ENCODE measurements at places on chromosomes 3 and 15. TPM values are rescaled to one million over a fixed set of nuclear protein-coding genes. Genes with fewer than 3 reads are reported as not detected.

GRCh38 chr15:23503980-23504379, 56.9 kb upstream of the GOLGA6L2 start:
- no peaks in the 10 kb centered on the region for H3K27me3 ChIP-seq
- no peak for DNase-seq
- no peak overlapping the region for H3K27ac ChIP-seq
- no peak overlapping the region for H3K4me3 ChIP-seq

- H3K4me1 ChIP-seq, result peaks cover 18% of the 10 kb centered on the region
- DNase-seq, result no peak
- H3K27ac ChIP-seq, result no peak overlapping the region
- H3K4me3 ChIP-seq, result no peak overlapping the region
Measured at GRCh38 chr15:59369597-59369996, 3.1 kb downstream of the MYO1E start.

Gene LIPC
- 0.47 TPM for total RNA-seq

Gene TMIE
- total RNA-seq, result 0.20 TPM

Gene EOMES
- not detected for total RNA-seq

GRCh38 chr3:156516961-156517360, 38.0 kb downstream of the SSR3 start:
- no peak for DNase-seq
- H3K27me3 ChIP-seq, result no peaks in the 10 kb centered on the region
- no peaks in the 10 kb centered on the region for H3K4me1 ChIP-seq
- H3K4me3 ChIP-seq, result no peak overlapping the region
- no peaks in the 10 kb centered on the region for H3K36me3 ChIP-seq

GRCh38 chr3:98587654-98588053, 5.8 kb downstream of the CPOX start:
- DNase-seq, result no peak
- H3K36me3 ChIP-seq, result peaks cover 16% of the 10 kb centered on the region
- peaks cover 7% of the 10 kb centered on the region for H3K4me1 ChIP-seq
- no peaks in the 10 kb centered on the region for H3K27me3 ChIP-seq
- H3K4me3 ChIP-seq, result no peak overlapping the region
- H3K27ac ChIP-seq, result no peak overlapping the region

DNA sequence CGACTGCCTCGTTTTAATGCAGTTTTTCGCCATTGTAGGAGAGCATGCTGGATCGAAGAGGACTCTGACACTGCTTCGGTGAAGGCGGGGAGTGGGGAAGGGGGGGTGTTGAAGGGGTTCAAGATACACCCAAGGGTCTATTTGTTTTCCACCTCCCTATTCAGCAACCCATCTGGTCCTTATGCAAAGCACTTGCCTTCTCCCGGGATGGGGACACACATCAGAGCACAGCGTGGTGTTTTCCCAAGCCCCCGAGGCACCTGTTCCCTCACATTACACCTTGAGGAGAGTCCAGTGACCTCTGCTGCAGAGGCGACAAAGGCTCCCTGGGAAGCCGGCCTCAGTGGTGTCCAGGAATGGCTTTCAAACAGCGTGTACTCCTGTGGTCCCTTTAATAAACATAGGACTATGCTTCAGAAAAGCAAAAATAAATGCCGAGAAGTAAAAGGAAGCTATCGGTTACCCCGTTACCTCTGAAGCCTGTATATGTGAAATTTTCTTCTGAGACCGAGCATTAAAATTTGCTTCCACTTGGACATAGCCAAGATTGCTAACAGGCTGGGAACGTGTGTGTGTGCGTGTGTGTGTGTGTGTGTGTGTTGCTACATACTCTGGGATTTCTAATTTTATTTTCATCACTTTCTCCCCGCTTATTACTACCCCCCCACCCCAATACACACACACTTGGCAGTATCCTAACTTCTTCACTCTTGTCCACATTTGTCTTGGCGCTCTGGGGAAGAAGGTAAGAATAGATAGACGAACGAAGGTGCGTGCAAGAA, 53.2 kb downstream of the CCDC54 start:
- no peaks in the 10 kb centered on the region for H3K36me3 ChIP-seq
- peak overlapping the region; percentile 83 for H3K27ac ChIP-seq
- peaks cover 7% of the 10 kb centered on the region for H3K4me1 ChIP-seq
- H3K4me3 ChIP-seq, result peak overlapping the region; percentile 82

DNA sequence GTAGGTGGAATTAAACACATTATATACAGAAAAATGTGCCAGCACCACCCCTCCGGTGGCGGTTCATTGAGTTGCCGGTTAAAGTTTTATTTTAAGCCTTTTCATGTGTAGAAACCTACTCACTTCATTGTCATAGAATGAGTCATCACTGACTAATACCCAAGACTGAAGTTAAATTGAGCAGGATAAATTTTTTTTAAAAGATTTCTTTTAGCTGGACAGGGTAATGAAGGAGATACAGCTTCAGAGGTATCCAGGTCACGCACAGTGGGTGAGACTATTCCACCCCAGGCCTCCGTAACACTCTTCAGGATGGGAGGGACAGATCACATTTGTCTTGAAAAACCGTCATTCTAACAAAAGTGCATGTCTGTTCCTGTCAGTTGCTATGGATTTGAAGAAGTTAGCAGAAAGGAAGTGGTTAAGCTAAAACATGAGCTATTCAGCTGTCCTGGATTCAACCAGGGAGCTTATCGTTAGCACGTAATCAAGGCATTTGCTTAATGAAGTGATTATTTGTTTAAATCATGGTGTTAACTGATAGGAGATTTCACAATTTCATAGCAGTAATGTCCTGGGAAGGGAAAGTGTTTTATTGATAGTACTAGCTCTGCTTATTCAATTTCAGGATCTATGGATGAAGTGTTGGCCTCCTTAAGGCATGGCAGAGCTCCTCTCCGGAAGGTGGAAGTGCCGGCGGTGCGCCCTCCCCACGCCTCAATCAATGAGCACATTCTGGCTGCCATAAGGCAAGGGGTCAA, 23.4 kb downstream of the WHAMM start:
- no peaks in the 10 kb centered on the region for H3K4me1 ChIP-seq
- DNase-seq, result no peak
- H3K4me3 ChIP-seq, result no peak overlapping the region
- H3K27ac ChIP-seq, result peak overlapping the region; percentile 21
- H3K36me3 ChIP-seq, result peaks cover 98% of the 10 kb centered on the region

- H3K4me1 ChIP-seq, result peaks cover 73% of the 10 kb centered on the region
- no peaks in the 10 kb centered on the region for H3K36me3 ChIP-seq
- no peaks in the 10 kb centered on the region for H3K27me3 ChIP-seq
Measured at GRCh38 chr3:51966016-51966415, 1.2 kb downstream of the PCBP4 start.

Gene IQCF5
- not detected for total RNA-seq
